ENCODE measurements at places on chromosomes 5 and 9. TPM values are rescaled to one million over a fixed set of nuclear protein-coding genes. Genes with fewer than 3 reads are reported as not detected.

GRCh38 chr5:43729846-43730478 is 127.0 kb downstream of the NNT start:
- peaks cover 3% of the 10 kb centered on the region for H3K4me1 ChIP-seq
- no peak for DNase-seq
- H3K36me3 ChIP-seq: no peaks in the 10 kb centered on the region
- no peak overlapping the region for H3K4me3 ChIP-seq
- H3K27ac ChIP-seq: no peak overlapping the region
- peaks cover 26% of the 10 kb centered on the region for H3K27me3 ChIP-seq

DNA sequence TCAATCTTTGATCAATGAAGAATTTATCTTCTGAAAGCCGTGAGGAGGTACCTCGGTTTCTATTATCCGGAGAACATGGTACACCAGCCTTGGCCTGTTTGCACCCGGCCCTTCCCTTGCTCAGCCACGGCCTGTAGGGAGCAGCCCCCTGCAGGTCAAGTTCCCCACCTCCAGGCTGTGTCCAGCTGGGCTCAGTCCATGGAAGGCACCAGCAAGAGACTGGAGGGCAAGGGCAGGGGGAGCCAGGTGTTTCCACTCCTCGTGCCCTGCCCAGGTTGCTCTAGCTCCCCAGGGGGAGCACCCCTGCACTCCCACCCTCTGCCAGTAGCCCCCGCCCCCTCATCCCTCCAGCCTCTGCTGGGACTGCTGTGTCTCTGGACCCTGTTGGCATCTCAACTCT is 87.3 kb upstream of the ADAMTS2 start:
- H3K4me3 ChIP-seq: no peak overlapping the region
- H3K27ac ChIP-seq: no peak overlapping the region
- DNase-seq: peak; percentile 63
- H3K36me3 ChIP-seq: no peaks in the 10 kb centered on the region
- no peaks in the 10 kb centered on the region for H3K27me3 ChIP-seq

DNA sequence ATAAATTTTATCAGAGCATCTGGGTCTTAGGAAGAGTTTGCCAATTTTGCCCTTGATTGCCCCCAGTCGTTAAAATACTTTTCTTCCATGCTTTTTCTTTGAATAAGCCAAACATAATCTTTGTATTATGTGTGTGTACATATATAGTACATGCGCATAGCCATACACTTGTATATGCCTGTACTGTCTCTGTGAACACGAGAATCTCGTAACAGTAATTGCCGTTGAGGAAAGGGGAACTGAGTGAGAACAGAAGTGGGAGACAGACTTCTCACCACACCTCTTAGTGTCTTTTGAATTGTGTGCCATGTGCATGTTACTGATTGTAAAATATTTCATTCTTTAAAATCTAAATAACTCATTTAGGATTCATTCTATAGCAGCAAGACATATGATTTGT is 79.6 kb upstream of the GRHPR start:
- peaks cover 3% of the 10 kb centered on the region for H3K36me3 ChIP-seq
- no peak for DNase-seq
- no peaks in the 10 kb centered on the region for H3K4me1 ChIP-seq
- no peaks in the 10 kb centered on the region for H3K27me3 ChIP-seq

Gene PDGFRB
- total RNA-seq: 499 TPM

DNA sequence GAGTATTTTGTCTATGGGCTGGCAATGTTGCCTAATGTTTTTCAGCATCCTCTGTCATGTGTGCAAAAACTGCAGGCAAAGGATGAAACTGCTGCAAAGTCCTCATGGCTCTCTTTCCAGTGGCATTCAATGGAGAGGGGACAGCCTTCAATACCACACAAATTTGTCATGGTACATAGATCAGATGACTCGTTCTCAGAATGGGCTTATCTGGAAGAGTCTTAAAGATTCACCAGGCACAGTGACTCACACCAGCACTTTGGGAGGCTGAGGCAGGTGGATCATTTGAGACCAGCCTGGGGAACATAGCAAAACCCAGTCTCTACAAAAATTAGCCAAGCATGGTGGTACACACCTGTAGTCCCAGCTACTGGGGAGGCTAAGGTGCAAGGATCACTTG is 5.3 kb downstream of the CDKN2AIPNL start:
- H3K4me3 ChIP-seq: no peak overlapping the region
- H3K27ac ChIP-seq: no peak overlapping the region
- peaks cover 1% of the 10 kb centered on the region for H3K36me3 ChIP-seq
- peaks cover 17% of the 10 kb centered on the region for H3K4me1 ChIP-seq

DNA sequence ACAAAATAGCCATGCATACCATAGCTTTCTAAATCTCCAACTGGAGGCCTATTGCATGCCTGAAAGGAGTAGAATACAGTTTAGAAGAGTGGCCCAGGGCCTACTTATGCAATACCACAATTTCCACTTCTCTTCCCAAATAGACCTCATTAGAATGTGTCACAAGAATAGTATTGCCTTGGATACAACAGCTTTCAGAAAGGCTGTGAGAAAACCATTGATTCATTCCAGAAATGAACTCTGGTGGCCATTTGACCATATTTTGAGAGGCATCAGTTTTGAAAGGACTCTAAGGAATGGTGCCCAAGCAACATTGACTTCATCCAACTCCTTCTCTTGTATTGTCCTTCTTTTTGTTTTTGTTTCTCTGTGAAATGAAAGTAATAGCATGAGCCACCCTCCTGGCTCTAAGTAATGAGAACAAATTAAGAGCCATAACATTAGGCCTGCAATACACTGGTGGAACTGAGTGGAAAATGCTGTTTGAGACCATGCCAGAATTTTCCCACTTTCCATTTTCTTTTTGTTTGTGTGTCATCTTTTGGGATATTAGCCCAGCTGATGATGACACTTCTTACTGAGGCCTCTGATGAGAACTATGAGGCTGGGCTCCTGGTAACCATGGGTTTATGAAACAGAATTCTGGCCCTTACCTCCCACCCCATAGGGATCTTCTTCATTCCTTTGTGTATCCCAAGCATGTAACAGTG is 90.2 kb downstream of the TMEM174 start:
- peaks cover 9% of the 10 kb centered on the region for H3K27me3 ChIP-seq
- DNase-seq: no peak
- no peak overlapping the region for H3K27ac ChIP-seq
- peaks cover 9% of the 10 kb centered on the region for H3K4me1 ChIP-seq

- peaks cover 1% of the 10 kb centered on the region for H3K36me3 ChIP-seq
- peaks cover 9% of the 10 kb centered on the region for H3K4me1 ChIP-seq
- no peak overlapping the region for H3K4me3 ChIP-seq
- DNase-seq: no peak
- H3K27ac ChIP-seq: no peak overlapping the region
These were observed 241.1 kb downstream of the GADD45G start for GRCh38 chr9:89845862-89846261.

DNA sequence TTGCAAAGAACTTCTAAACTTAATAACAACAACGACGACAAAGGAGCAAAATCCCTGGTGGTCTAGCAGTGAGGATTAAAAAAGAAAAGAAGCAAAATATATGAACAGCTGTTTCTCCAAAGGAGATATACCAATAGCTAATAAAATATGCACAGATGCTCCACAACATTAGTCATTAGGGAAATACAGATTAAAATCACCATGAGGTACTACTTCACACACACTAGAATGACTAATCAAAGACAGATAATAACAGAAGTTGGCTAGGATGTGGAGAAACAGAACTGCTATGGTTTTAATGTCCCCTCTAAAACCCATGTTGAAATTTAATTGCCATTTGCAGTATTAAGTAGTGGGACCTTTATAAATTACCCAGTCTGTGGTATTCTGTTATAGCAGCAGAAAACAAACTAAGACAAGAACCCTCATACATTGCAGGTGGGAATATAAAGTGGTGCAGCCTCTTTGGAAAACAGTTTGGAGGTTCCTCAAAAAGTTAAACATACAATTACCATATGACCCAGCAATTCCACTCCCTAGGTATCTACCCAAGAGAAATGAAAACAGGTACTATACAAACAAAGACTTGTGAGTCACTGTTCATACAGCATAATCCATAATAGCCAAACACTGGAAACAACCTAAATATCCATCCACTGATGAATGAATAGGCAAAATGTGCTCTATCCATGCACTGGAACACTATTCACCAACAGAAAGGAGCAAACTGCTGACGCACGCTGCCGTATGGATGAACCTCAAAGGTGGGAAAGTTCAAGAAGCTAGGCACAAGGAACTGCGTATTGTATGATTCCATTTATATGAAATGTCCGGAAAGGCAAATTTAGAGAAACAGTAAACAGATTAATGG is 11.4 kb upstream of the DUSP1 start:
- H3K36me3 ChIP-seq: no peaks in the 10 kb centered on the region
- H3K4me3 ChIP-seq: no peak overlapping the region
- DNase-seq: no peak

- DNase-seq: no peak
- H3K4me1 ChIP-seq: peaks cover 53% of the 10 kb centered on the region
- peaks cover 3% of the 10 kb centered on the region for H3K27me3 ChIP-seq
- H3K4me3 ChIP-seq: peak overlapping the region; percentile 70
These were observed 21.9 kb downstream of the NR2F1 start for GRCh38 chr5:93604644-93605515.

Gene SLC6A18
- total RNA-seq: not detected

Gene AQP3
- 3.6 TPM for total RNA-seq

GRCh38 chr5:45113726-45114125 is 305.0 kb downstream of the MRPS30 start:
- H3K36me3 ChIP-seq: no peaks in the 10 kb centered on the region
- H3K27me3 ChIP-seq: no peaks in the 10 kb centered on the region
- H3K4me1 ChIP-seq: no peaks in the 10 kb centered on the region
- no peak overlapping the region for H3K27ac ChIP-seq
- DNase-seq: no peak
- no peak overlapping the region for H3K4me3 ChIP-seq

Gene GPR151
- total RNA-seq: not detected

- no peak for DNase-seq
- H3K4me1 ChIP-seq: no peaks in the 10 kb centered on the region
- H3K4me3 ChIP-seq: no peak overlapping the region
- H3K27ac ChIP-seq: no peak overlapping the region
- H3K36me3 ChIP-seq: no peaks in the 10 kb centered on the region
These were observed 518.9 kb downstream of the PRELID2 start for GRCh38 chr5:145316282-145316681.

DNA sequence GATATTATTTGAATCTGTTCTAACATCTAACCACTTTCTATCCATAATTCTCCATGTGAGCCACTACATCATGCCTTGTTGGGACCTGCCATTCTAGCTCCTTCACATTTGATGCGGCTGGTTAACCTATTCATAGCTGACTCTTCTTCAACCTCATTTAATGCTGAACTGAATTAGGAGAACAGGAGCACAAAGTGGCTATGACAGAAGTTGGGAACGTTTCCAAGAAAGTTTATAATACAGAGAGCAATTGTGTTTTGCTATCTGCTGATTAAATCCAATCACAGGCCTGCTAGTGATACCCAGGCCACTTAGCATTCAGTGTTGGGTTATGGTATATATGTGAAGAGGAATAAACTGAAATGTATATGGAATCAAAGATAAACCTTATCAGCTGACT is 440.3 kb downstream of the PTPRD start:
- no peaks in the 10 kb centered on the region for H3K36me3 ChIP-seq
- no peak overlapping the region for H3K27ac ChIP-seq
- no peaks in the 10 kb centered on the region for H3K4me1 ChIP-seq
- H3K27me3 ChIP-seq: peaks cover 11% of the 10 kb centered on the region
- DNase-seq: no peak

Gene TMEM215
- total RNA-seq: not detected

Gene HMMR
- total RNA-seq: 3.9 TPM

Gene MYO10
- total RNA-seq: 55.4 TPM

DNA sequence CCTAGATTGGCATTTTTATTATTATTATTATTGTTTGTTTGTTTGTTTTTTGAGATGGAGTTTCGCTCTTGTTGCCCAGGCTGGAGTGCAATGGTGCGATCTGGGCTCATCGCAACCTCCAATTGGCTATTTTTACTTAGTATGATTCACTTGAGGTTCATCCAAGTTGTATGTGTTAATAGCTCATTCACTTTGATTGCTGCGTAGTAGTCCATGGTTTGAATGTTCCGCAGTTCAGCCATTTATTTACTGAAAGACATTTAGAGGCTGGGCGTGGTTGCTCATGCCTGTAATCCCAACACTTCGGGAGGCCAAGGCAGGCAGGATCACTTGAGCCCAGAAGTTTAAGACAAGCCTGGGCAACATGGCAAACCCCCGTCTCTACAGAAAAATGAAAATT is 22.6 kb upstream of the MELK start:
- H3K27me3 ChIP-seq: peaks cover 8% of the 10 kb centered on the region
- H3K36me3 ChIP-seq: no peaks in the 10 kb centered on the region
- peaks cover 14% of the 10 kb centered on the region for H3K4me1 ChIP-seq

- H3K4me1 ChIP-seq: peaks cover 28% of the 10 kb centered on the region
- H3K36me3 ChIP-seq: no peaks in the 10 kb centered on the region
- peak overlapping the region; percentile 97 for H3K4me3 ChIP-seq
These were observed 1.2 kb downstream of the CDKN2B-AS1 start for GRCh38 chr9:21995666-21996398.

Gene SLC46A2
- not detected for total RNA-seq

DNA sequence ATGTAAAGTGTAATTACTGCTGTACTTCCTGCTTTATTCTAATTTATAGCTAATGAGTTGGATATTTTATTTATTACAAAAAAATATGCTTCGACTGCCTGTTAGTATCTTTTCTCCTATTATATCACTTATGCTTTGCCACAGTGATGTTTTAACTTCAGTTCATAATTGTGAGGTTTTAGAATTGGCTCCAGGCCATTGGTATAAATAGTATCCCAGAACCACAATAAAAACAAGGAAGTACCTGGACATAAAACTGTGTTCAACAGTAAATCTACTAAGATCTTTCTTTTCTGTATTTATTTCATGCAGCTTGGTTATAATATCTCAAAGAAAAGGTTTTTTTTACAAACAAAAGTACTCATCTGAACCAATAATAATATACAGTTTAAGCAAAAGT is 354.3 kb upstream of the CDH9 start:
- no peak overlapping the region for H3K4me3 ChIP-seq
- DNase-seq: no peak

- no peaks in the 10 kb centered on the region for H3K36me3 ChIP-seq
- peak; percentile 86 for DNase-seq
- H3K4me1 ChIP-seq: peaks cover 27% of the 10 kb centered on the region
- no peaks in the 10 kb centered on the region for H3K27me3 ChIP-seq
These were observed 29.7 kb downstream of the SARDH start for GRCh38 chr9:133708246-133709014.

DNA sequence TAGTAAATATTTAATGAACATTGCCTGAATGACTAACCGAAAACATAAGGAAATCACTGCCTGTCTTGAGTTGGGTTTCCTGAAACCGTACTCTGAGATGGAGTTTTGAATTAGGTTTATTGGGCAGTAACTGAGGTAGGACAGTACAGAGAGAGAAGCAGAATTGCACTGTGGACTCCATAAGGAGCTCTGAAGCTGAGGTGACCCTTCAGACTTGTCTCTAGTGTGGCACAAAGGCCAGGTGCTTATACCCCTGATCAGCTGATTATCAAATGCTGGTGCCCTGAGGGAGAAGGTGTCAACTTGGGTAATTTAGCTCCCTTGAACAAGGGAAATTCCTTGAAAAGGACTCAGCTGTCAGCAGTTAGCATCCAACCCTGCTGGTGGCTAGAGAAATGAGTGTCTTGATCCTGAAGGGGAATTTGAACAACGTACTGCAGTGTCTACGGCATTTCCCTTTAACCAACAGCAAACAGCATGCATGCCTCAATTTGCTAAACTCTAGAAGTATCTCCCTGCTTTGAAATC is 135.0 kb upstream of the SMARCA2 start:
- no peak overlapping the region for H3K27ac ChIP-seq
- H3K4me3 ChIP-seq: no peak overlapping the region
- no peaks in the 10 kb centered on the region for H3K4me1 ChIP-seq
- no peaks in the 10 kb centered on the region for H3K36me3 ChIP-seq
